Stimulated activated CD8-positive, alpha-beta memory T cell treated with anti-CD3 and anti-CD28 coated beads, Interleukin-7, amount 100 ng/mL, for 1 hour (primary cell): ENCODE measurements at places on chromosomes 2 and 18.

DNA sequence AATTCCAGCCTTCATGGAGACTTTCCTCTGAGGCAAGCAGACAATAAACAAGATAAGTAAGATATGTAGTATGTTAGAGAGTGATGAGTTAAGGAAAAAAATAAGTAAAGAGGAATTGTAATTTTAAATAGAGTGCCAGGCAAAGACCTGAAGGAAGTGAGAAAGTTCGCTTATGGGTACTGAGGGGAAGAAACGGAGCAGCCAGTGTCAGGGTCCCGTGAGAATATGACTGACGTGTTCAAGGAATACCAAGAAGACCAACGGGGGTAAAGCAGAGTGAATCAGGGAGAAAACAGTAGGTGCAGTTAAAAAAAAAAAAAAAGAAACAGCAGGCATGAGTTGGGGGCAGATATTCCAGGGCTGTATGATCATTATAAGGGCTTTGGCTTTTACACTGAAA lies 45.1 kb downstream of the ARHGEF33 start:
- DNase-seq = no peak

- DNase-seq = no peak
Measured at GRCh38 chr2:8344144-8345097, 337.4 kb upstream of the ID2 start.

GRCh38 chr2:68684197-68684596 lies 40.8 kb downstream of the PROKR1 start:
- DNase-seq = no peak

DNA sequence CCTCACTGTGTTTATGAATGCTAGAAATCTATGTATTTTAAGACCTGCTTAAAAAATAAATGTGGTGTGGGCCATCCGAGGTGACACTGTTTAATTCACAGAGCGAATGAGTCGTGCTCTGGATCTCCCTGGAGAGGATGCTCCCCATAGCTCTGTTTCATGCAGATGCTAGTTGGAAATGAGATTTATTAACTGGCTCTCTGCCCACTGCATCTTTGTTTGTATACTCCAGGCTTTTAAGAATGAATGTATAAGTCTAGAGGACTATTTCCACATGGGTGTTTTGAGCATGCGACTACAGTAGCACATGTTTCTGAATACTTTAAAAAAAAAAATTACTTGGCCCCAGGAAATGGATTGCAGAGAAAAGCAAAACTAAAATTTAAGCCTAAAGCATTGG lies 3.9 kb downstream of the MAPRE2 start:
- no peak for DNase-seq

DNA sequence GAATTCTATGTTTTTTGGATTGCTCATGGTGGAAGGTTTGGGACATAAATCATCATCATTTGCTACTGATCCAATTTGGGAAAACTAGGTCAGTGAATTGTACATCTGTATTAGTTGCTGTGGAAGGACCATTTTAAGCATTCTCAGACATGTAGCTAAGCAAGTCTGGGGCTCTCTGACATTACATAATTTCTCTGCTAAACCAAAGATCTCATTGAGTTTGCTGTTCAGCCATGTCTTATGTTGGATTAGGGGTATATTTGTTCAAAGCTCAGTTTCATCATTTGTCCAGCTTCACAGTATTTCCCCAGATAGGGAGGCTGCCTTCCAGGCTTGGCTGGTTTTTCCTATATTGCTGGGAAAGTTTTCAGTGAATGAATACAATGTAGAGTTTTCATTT lies 399.7 kb downstream of the MTX2 start:
- no peak for DNase-seq

DNA sequence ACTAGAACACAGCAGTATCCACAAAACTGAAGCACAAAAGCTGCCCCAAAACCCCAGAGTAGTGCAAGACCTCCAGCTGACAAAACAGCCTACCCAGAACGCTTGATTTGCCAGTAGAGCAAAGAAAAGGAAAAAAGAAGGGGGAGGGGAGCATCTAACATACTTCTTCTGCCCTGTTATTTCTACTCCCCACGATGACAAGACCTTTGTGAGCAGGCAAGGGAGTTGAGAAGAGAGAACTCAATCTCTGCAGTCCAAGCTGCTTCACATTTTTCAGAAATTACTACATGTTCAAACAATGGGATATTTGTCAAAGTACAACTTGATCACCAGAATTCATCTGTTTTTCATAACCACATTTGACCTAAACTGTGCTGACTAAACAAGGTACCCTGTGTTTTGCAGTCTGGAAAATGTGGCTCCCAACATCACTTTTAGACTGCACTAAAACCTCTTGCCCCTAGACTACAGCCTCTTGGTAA lies 286.7 kb downstream of the EXOC6B start:
- DNase-seq = no peak

GRCh38 chr2:149037851-149038250 lies 648 bp upstream of the LYPD6B start:
- no peak for DNase-seq

DNA sequence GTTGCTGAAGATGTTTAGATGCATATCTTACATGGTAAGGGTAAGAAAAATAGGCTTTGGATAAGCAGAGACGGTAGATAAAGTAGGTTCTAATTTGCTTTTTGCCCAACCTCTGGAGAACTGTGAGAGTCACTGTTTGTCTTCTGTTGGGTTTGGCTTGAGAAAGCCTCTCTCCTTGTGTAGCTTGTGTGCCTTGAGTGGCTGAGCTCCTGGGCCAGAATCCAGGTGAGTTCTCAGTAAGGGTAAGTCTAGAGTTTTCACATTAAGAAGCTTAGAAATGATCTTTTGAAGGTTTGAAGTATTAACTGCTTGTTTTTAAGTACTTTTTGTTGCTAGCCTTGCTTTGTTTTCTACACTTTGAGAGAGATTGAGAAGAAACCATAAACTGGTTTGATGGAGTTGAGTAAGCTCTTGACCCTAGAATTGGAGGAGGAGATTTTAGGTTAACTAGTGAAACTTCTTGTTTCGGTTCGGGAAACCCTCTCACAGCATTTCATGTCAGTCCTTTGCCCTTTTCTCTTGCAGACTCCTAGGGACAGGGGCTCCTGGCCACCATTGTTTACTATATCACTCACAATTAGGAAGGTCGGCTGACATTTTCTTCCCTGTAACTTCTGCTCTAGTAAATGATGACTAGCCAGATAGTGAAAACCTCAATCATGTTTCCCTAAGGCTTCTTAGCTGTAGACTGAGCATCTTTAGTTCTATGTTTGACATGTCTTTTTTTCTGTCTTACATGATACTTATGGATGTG lies 26.0 kb downstream of the MAP4K4 start:
- no peak for DNase-seq

- no peak for DNase-seq
Measured at GRCh38 chr2:181780047-181780651, 99.8 kb upstream of the NEUROD1 start.

DNA sequence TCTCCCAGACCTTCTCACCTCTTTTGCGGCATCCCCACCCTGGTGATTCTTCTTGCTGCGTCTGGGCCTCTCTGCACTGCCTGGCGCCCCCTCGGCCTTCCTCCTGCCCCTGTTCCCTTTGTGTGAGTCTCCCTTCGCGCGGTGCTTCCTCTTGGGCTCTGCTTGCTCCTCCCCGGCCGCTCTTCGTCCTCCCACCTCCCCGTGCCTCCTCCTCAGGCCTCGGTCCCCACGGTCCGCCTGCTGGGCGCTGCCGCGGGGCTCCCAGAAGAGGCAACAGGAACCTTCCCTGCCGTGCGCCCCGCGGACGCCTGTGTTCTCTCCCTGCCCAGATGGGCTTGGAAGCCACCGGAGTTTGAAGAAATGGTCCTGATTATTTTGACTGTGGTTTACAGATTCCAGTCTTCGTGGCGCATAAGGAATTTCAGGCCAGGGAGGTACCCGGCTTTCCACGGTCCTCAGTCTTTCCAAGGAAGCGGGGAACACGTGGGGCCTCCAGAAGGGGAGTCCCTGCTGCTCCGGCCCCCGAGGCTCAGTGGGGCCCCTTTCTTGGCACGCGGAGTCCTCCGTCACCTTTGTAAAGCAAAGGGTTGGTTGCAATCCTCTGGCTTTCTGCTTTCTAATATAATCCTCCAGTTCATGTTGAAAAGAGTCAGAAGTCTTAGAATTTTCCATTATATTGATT lies 13.1 kb downstream of the RNU2-63P start:
- no peak for DNase-seq

- no peak for DNase-seq
Measured at GRCh38 chr2:43073401-43073825, 153.0 kb downstream of the ZFP36L2 start.

DNA sequence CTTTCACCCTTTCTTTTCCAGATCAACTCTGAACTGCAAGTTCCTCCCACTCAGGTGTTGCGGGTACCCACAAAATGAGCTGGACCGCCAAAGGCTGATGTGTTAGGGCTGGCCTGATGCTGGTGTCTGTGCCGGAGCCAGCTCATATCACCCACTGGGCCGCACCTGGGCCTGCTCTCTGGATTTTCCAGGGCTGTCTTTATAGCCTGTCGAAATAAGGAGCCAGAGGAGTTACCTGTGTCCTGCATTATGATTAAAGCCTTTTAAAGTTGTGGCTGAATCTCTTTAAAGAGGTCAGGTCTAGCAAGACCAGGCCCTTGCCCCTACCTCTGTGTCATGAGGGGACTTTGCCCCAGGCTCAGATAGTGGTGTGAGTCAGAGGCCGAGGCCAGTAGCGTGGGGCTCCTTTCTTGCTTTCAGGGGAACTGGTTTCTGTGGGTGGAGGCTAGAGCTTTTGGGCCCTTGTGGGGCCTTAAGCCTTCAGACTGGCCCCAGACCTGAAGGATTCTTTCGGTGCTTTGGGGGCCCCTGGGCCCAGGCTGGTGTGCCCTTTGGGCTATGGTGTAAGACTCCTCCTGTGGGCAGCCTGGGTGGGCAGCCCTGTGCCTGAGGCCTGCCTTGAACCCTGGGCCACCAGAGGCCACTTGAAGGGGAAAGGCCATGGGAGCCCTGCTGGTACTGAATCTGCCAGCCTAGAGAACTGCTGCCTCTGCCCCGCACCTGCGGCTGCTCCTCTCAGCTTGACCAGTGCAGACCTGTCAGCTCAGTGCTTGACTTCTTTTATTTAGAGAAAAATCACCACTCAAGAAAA lies 21.3 kb downstream of the OTOF start:
- DNase-seq = no peak

- DNase-seq = no peak
Measured at GRCh38 chr2:128832946-128833663, 514.4 kb upstream of the HS6ST1 start.

- DNase-seq = no peak
Measured at GRCh38 chr18:62069556-62069955, 117.3 kb downstream of the PIGN start.

DNA sequence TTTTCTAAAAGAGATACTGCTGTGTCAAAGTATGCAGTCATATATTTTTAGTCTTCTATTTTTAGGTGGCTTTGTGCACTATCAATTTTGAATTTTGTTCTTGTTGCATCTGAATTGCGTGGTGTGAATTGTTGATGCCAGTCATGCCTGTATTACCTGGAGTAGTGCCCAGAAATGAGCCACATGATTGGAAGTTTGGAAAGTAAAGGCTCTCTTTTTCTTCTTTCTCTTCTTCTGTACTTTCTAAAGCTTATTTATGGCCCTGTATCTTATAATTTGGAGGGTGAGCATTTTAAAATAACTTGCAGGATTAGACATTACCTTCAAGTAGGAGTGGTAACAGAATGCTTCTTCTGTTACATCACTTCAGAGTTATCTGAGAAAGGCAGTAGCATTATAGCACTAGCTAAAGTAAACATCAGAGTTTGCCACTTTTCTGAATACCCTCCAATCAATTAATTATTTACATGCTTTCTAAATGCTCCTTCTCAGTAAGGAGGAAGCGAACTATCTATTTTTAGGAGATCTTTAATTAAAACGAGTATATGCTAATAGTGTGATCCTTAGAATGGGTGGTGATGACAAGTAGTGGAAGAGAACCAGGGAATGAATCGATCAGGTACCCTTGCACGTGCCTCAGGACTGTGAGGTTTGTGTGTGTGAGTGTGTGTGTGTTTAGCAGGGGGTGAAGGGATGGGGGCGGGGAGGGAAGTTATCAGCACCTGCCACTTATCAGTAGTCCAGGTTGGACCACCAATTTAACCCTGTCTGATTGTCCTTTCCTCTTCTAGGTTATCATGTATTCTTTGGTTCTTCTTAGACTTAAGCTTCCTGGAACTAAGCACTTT lies 112.5 kb downstream of the MAP3K20 start:
- no peak for DNase-seq

GRCh38 chr2:16475586-16475985 lies 190.0 kb downstream of the CYRIA start:
- no peak for DNase-seq

DNA sequence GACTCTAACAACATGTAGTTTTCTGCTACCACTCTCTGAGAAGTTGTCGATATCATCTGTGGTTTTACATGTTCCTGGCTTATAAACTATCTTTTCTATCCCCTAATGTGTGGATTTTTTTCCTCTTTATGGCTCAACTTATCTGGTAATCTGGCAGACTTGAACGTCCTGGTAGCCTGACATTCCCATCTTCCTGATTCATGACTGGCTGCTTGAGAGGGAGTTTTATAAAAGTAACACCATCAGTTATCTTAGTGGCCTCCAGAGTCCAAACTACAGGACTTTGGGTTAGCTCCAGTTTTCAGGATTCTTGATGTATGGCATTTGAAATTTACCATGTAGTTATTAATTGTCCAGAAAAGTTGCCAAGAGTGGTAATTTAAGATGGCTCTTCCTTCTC lies 174.0 kb upstream of the GULP1 start:
- DNase-seq = no peak

DNA sequence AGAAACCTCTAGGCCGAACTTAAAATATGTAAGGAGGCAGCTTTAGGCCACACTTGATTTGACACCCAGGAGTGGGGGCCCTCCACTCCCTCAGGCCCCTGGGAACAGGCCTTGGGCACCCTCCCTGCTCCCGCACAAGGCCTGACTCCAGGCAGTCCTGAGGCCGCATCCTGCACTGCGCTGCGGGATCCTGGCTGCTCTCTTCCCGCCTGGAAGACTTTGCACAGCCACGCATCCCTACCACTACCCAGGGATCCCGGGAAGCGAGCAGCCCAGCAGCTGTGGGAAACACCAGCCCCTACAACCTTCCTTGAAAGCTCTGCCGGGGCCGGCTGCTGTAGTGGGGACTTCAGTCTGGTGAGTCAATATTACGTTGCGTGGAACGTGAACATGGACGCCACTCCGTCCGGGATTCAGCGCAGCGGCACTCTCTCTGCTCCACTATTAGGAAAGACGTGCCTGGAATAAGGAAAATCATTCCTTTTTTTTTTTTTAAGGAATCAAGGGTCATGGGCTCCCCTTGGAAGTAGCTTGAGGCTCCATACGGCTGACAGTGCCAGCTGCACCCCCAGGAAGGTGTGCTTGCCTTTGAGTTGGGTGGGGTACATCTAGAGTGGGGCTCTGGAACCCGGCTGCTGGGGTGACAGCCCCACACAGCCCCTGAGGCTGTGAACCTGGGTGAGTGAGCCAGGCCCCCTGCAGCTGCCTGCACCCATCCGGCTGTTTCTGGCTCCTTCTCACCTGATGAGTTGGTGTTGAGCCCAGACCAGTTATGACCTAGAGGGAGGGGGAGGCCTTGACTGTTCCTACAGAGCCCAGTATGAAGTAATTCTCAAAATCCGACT lies 119.2 kb upstream of the TMEM18 start:
- no peak for DNase-seq

DNA sequence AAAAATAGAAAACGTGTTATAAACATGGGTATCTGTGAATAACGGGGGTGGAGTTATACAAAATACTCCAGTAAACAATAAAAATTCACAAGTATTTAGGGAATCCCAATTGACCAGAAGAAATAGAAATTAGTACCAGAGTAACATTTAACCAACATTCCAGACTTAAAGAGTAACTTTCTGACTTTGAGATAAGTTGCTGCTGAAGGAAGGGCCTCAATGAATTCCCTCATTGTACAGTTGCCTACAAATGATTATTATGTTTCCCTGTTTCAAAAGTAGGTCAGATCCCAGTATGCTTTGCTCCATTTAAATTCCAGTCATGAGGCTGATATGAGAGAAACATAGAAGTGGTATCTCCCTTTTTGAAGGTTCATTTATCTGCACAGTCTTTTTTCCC lies 88.3 kb upstream of the KCNH7 start:
- DNase-seq = no peak
